ENCODE measurements at places on chromosomes 5 and 9.
A peak's percentile ranks its signal among the peaks of the same experiment; 100 is the strongest.

GRCh38 chr5:92207151-92207550 is 824.0 kb upstream of the ARRDC3 start:
- no peak for DNase-seq

DNA sequence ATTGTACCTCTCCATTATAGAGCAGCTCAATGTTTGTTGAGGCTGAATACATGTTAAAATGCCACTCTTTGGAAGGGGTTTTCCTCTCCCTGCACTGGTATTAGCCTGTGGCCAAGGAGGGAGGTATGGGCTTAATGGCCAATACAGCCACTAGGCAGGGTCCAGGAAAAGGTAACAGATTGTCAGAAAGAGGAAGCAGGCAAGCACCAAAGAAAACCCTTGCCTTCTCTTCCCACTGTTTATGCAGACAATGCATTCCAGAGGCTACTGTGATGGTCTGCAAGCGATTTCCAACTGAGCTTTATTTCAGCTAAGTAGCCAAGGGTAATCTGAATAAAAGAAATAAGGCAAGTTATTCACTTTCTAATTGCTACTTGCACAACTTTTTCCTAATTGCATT is 95.3 kb upstream of the SLC27A6 start:
- DNase-seq = no peak

GRCh38 chr9:125238127-125238914 is 2.8 kb downstream of the HSPA5 start:
- DNase-seq = no peak

DNA sequence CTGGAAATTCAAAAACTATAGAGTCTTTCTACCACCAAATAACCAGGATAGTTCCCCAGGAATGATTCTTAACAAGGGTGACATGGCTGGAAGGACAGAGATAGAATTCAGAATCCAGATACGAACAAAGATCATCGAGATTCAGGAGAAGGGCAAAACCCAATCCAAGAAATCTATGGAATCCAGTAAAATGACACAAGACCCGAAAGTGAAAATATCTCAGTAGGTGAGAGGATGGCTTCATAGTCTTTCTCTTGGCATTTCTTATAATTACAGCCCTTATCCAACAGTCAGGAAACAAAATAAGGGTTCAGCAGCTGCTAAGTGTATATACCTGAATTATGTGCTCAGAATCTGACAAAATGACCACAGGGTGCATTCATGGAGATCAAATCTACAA is 81.8 kb downstream of the FAM174A start:
- DNase-seq = no peak

DNA sequence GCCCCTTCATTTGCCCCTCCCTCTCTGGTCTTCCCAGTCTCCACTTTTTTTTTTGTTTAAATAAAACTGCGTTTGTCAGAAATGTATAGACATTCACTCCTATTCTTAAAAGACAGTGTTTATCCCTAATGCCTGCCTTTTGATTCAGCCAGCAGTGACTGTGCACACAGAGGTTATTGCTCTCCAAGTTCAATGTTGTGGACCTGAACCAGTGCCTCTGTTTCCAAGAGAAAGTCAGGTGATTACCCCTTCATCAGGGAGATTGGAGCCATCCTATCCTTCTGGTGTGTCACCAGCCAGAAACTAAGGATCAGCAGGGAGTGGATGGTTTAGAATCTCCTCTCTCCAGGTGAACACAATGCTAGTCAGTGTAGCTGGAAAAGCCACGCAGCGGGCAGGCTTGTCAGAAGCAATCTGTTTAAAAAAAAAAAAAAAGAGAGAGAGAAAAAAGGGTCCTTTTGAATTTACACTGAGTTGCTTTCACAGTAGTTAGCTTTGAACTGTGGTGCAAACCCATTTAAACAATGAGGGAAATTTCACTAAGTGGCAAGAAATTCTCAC is 167.5 kb upstream of the DMRT1 start:
- no peak for DNase-seq

GRCh38 chr9:136853596-136854112 is 1.5 kb downstream of the MAMDC4 start:
- DNase-seq = no peak

- DNase-seq = no peak
These were observed 148.7 kb upstream of the RANBP3L start for GRCh38 chr5:36450229-36451014.

- no peak for DNase-seq
These were observed 78.2 kb downstream of the SNX18 start for GRCh38 chr5:54595721-54596120.

DNA sequence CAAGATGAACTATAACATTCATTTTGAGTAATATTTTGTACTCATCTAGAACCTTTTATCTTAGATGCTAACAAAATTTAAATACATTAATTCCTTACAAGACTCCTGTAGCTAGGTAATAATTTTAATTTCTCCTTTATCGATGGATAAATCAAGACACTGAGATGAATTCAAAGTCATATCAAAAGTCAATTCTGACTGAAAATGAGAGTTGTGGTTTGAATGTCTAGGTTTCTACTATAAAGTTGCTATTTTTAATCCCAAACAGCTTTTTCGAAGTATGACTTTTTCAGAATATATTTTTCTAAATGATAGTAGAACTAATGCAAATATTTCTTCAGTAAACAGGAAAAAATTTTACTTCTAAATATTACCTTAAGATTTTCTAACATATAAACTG is 491.7 kb upstream of the FAM174A start:
- peak; percentile 27 for DNase-seq

DNA sequence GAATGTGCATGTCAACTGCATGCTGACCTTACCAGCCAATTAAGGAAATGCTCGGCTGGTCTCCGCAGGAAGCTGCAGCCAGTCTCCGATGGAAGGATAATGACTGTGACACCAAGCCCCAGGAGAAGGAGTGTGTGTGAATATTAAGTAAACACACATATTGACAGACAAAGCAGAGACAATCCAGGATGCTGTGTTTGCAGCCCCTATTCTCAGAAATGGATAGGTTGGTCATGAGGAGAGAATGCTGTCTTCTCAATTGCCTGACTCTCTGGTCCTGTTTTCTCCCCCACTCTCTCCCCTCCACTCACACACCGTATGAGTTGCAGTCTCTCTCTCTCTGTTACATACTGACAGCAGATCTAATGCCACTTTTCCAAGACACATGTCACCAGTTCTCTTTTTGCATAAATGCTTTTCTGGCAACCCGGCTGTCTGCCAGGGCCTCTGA is 85.7 kb downstream of the EPB41L4A start:
- no peak for DNase-seq

DNA sequence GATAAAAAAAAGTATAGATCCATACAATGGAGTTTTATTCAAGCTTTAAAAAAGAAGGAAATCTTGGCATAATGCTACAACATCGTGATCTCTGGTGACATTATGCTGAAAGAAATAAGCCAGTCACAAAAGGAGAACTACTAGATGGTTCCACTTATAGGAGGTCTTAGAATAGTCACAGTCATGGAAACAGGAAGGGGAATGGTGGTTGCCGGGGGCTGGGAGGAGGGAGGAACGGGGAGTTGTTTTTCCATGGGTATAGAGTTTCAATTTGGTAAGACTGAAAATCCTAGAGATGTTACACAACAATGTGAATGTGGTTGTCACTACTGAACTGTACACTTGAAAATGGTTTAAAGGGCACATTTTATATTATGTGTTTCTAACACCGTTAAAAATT is 94.5 kb downstream of the CFAP90 start:
- DNase-seq = no peak

- DNase-seq = no peak
These were observed 166.4 kb upstream of the PIK3R1 start for GRCh38 chr5:68049053-68049713.

DNA sequence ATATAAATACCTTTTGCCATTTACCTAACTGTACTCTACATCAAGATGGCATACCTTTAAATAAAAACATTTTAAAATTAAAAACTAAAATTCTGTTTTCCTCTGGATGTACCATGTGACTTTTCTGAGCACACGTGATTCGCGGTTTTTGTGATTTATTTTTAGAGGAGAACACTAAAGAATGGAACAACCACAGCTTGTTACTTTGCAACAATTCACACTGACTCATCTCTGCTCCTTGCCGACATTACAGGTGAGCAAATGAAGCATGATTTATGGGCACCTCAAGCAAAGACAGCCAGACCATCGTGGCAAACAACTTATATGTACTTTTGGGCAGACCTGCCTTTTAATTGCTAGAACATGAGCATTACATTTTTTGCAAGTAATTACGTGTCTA is 61.3 kb downstream of the GDA start:
- no peak for DNase-seq

Measured in activated CD4-positive, alpha-beta T cell treated with anti-CD3 and anti-CD28 coated beads, Interleukin-2, amount 50 U/mL, for 16 hours (primary cell).